ENCODE measurements at places on chromosomes 7 and 10.

- no peak for DNase-seq
These were observed 48.0 kb downstream of the CAMK2B start for GRCh38 chr7:44277391-44277790.

GRCh38 chr10:77768039-77768438 is 130.4 kb upstream of the KCNMA1 start:
- no peak for DNase-seq

- DNase-seq: no peak
These were observed 112.0 kb upstream of the PRSS1 start for GRCh38 chr7:142637240-142637639.

GRCh38 chr7:92717623-92717992 is 118.8 kb downstream of the CDK6 start:
- DNase-seq: no peak

- DNase-seq: peak; percentile 86
These were observed 44.8 kb upstream of the GDF10 start for GRCh38 chr10:47255033-47255813.

DNA sequence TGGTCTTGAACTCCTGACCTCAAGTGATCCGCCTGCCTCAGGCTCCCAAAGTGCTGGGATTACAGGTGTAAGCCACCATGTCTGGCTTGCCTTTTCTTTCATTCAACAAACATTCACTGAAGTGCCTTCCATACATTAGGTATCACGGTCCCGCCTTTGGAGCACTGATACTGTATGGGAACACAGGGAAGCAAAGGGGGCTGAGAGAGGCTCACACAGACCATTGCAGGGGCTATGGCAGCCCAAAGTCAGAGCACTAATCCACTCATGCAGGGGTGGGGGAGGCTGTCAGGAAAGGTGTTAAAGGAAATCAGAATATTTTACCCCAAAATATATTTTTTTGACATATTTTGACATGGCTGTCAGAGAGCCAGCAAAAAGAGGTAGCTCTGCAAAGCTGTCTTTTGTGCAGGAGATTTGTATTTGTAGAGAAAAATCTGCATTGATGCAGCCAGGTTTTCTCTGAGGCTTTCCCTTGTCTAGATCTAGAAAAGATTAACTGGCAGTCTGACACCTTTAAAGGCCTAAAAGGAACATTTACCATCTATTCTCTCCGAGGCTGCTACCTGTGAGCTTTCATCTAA is 42.0 kb upstream of the PDLIM1 start:
- no peak for DNase-seq

DNA sequence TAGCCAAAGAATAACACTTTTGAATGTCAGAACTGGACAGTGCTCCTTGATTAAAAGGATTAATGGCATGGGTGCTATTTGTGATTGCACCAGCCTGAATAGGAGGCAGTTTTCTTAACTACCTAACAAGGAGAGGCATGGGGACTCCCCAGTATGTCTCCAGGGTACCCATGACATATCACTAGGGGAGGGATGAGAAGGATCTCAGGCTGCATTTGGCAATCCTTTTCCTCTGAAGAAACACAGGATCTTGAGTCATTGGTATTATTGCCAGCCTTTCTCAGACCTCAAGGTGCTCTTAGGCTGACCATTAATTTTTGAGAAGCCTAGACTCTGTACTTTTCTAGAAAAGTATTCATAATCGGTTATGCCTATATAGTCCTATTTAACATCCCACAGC is 77.5 kb upstream of the NPVF start:
- DNase-seq: peak; percentile 31

DNA sequence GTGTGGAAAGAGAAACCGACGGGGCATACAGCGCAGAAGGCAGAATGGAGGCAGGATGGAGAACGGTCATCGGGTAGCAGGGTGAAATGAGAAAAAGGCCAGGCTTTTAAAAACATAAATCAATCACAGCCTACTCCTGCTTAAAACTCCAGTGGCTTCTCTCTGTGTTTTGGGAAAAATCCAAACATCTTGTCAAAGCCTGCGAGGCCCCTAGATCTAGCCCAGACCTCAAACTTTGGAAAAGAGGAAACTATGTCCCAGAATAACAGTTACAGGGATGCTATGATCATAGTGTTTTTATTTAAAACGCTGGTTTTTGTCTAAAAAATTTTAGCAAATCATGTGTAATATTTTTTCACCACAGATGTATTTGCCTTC is 41.1 kb downstream of the PPP1R3C start:
- DNase-seq: no peak

DNA sequence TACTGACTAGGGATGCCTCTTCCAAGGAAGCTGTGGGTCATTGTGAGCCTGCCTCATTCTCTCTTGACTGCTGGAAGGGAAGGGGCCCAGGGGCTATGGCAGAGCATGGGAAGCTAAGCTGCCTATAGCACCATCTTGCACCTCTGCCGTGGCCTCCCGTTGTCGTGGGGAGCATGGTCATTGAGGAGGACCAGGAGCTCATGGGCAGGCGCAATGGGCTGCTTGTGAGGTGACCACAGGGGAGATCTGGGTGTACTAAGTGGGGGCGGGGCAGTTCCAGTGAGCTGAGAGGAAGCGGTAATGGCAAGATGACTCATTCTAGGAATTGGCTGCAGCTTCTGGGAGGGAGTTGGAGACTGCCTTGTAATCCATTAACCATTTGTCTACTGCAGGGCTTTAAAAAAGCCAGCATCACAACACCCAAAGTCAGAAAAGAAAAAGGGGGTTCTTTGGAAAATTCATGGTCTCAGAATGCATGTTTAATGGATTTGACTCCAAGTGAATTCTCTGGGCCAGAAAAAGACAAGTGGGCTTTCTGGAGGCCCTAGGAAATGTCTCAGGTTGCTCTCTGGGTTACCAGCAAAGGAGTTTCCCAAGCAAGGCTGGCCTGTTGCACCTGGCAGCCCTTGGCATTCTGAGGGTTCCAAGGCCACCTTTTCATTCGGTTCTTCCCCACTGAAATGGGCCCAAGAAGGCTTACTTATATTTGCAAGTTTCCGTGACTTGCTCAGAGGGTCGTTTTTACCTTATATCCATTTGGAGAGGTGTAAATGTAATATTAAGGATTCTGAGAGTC is 3.6 kb downstream of the DUSP5 start:
- DNase-seq: peak; percentile 92

DNA sequence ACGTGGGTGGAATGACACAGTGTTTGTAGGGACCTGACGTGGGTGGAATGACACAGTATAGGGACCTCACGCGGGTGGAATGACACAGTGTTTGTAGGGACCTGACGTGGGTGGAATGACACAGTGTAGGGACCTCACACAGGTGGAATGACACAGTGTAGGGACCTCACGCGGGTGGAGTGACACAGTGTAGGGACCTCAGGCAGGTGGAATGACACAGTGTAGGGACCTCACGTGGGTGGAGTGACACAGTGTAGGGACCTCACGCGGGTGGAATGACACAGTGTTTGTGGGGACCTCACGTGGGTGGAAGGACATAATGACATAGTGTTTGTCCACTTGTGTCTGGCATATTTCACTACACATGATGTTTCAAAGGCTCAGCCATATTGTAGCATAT is 19.3 kb downstream of the PPP2R2D start:
- DNase-seq: peak; percentile 32

DNA sequence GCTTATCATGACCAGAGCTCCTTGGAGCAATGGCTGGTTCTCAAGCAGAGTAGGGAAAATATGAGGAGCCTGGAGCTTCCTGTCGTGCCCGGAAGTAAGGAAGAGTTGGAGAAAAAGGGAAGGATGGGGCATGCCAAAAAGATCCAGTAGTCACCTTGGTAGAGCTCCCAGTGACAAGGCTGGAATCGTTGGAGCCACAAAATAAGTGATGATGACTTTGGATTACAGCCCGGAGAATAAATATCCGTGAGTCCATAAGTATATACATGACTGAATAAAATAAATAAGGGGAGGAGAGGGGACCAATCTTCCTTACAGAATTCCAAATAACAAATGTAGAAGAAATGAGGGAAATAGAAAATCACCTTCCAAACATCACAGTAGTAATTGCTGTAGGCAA is 29.3 kb downstream of the LMTK2 start:
- DNase-seq: no peak

- no peak for DNase-seq
These were observed 87.7 kb downstream of the PTPRZ1 start for GRCh38 chr7:121960678-121961077.

DNA sequence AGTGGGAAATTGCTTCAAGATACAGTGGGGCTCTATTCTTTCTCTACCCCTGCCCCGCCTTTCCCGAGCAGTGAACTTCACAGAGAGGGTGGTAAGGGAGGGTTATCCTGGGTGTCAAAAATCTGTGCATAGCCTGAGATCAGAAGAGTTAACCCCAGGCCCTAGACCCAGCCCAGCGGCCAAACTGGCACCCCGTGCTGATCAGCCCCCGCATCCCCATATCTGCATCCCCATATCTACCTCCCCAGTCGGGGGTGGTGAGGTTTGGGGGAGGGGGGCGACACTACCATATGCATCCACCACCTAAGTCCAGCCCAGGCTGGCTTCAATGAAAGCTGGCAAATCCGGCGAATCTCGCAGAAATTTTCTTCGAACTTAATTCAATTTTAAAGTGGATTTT is 7.0 kb upstream of the DLX6 start:
- DNase-seq: no peak

- DNase-seq: no peak
These were observed 212.9 kb upstream of the SEMA3E start for GRCh38 chr7:83861876-83862275.

GRCh38 chr10:104043185-104043830 is 42.4 kb downstream of the COL17A1 start:
- no peak for DNase-seq

GRCh38 chr10:112649006-112649821 is 202.2 kb downstream of the VTI1A start:
- no peak for DNase-seq

GRCh38 chr7:55134359-55134725 is 115.5 kb downstream of the EGFR start:
- no peak for DNase-seq

DNA sequence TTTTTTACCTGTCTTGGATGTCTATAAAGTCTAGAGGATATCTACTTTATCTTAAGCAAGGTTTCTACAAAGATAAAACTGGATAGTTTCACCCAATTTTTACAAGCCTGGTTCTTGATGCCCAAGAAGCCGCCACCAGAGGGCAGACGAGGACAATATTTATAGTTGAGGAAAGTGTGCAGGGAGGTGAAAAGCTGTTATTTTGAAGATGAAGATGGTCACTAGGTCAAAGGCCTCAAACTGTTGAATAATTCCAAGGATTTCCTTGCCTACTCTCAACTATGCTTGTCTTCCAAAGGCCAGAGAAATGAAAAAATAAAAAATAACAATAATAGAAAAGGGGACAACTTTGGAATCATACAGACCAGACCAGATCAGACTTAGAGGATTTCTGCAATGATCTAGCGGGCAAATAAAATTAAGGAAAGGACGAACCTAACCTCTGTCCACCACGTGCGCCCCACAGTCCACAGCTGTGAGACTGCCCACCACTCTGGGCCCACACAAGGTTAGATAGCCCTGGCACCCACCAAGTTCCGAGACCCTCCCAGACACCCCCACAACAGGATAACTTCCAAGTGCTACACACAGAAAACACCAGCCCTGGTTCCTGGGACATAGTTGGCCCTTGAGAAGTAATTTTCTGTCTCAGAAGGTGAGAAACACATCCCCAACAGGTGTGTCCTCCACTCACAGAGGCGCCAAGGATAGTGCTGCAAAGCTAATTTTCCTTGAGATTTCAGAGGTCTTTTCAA is 2.8 kb downstream of the PKD1L1 start:
- peak; percentile 92 for DNase-seq

GRCh38 chr7:99447943-99448342 is 9.2 kb downstream of the CPSF4 start:
- DNase-seq: peak; percentile 13

- DNase-seq: no peak
These were observed 33.6 kb upstream of the A1CF start for GRCh38 chr10:50919010-50919409.

DNA sequence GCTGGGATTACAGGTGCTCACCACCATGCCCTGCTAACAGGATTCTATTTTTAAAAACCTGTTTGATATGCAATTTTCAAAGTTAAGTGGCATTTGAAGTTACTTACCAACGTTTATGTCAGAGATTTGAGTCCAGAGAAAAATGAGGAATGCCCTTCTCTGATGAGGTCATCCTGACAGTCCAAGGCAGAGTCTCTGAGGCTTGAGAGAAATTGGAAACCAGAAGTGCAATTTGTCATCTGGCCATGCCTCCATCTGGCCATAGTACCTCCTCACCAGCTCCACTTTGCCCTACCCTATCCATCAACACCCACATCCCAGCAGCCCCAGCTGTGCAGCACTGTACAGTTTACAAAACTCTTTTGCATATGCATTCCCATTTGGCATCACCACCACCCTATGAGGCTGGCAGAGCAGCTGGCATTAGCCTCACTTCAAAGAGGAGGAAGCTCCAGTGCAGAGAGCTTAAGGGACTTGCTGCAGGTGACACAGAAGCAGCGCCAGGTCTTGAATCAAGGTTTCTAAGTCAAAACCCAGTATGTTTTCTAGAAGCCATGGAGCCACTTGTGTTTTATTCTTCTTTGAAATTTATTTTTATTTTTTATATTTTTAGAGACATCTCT is 54.5 kb upstream of the PDZD8 start:
- DNase-seq: peak; percentile 13

DNA sequence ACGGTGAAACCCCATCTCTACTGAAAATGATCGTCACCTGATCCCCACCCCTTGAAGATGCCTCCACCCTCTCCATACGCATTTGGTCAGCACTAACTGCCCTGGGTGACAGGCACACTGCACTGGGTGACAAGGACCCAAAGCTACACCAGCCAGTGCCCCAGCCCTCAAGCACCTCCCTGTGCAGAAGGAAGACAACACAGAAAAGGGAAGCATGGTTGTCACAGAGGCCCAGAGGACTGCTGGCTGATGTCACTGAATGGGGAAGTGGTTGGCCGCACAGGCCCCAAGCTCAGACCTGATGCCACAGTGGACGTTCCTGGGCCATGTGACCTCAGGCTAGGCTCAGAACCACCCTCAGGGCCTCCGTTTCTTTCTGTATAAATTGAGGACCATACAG is 4.2 kb upstream of the PILRA start:
- peak; percentile 97 for DNase-seq

DNA sequence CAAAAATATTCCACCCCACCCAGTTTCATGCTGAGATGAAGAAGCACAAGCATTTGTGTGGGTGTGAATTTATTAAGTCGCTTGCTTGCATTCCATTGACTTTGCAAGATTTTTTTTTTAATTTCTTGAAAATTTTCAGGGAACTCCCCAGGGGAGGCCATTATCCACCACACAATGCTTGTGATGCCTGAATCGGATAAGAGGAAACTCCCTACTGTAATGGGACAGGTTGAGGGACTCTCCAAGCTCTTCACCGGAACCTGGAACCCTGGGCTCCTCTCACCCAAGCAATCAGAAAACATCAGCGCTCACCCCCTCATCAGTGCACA is 153.6 kb upstream of the ZMIZ1 start:
- DNase-seq: peak; percentile 32

GRCh38 chr7:142461437-142461836 is 203.6 kb upstream of the PRSS58 start:
- DNase-seq: no peak

GRCh38 chr10:67988606-67989005 is 86.5 kb downstream of the HERC4 start:
- DNase-seq: peak; percentile 49

- no peak for DNase-seq
These were observed 440.3 kb downstream of the POM121L12 start for GRCh38 chr7:53475776-53476175.

Measured in suppressor macrophage treated with lipopolysaccharide for 1 hour (primary cell).